ENCODE measurements at places on chromosomes 11 and 22.

- ATAC-seq = no peak
Measured at GRCh38 chr11:71108013-71108865, 144.1 kb downstream of the SHANK2 start.

DNA sequence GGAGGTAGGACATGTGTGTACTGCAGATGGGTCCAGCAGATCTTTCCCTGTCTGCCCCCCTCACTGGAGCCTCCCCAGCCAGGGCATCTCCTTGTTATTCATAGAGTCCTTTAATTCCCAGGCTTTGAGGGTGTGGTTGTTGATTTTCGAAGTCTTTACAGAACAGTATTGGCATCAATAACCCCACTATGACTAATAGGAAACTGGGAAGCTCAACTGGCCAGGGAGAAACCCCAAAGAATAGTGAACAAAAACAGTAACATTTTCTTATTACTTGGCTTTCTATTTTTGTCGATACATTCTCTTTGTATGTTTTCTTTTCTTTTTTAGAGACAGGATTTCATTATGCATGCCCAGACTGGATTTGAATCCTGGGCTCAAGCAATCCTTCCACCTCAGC, 57.9 kb downstream of the NF2 start:
- ATAC-seq = no peak

- ATAC-seq = no peak
Measured at GRCh38 chr22:30198921-30199320, 47.6 kb downstream of the LIF start.

DNA sequence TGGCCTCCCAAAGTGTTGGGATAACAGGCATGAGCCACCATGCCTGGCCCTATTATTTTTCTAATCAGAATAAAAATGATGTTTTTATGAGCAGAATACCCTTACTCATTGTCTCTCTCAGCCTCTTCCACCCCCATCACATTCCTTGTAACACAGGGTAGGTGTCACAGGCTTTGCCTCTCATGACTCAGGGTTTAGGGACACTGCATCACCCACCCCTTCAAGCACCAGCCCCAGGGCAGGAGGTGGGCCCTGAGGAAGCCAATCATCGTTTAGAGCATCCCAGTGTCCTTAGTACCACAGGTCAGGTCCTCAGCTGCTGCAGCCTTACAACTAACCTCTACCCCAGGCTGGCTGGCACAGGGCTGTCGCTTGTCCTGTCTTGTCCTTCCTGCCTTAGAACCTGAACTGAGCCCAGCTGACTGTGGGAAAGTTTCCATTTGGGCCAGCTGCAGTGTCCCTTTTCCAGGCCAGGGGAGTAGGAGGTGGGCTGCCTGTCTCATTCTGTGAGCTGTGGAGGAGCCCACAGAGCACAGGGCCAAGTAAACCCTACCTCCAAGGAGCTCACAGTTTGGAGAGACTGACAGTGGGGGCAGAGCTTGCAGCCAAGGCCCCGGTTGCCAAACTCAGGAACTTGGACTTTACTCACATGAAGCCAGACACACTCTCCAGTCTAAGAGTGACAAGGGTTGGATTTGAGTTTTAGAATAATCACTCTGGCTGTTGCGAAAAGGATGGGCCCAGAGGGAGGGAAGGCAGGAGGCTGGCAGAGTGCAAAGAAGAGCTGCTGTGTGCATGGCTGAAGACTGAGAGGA, 19.5 kb upstream of the UVRAG start:
- no peak for ATAC-seq

Data from motor neuron (in vitro differentiated cells).